ENCODE measurements at places on chromosomes 2 and 18.

GRCh38 chr2:16034151-16034974 lies 94.0 kb downstream of the MYCN start:
- DNase-seq = no peak

DNA sequence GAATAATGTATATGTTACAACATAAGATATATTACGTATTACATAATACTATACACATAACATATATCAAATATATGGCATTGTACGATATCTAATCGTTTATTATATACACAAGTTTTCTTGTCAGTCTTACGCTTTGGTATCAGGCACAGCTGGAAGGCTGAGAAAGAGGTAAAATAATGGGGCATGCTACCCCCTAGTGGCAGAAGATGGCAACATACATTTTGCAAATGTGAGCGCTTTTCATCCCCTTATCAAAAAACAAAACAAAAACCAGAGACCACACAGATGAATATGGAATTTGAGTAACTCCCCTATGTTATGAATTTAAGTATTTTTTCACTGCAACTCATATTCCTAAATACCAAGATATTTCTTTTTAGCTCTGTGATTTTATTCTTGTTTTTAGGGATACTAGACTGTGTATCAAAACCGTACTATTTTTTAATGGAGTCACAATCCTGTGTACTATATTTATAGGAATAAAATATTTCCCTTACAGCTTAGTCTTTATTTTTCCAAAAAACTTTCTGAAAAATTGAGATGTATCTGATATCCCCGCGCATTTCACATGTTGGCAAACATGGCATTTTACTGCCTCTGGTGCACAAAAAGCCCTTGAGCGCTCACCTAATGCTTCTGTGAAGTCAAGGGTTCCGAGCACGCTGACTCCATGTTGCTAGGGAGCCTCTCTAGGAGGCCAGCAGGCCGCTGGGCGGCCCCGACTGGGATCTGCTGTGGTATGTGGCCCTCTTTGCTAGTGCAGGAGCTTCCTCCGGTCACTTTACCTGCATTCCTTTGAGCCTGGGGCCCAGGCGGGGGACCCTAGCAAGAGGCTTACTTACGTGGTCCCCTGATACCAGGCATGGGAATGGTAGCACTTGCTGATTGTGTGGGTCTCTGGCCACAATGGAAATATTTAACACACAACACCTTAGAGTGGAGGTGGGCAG lies 62.5 kb downstream of the SLC4A3 start:
- peak; percentile 56 for DNase-seq

- DNase-seq = no peak
Measured at GRCh38 chr2:1995081-1995480, 250.8 kb upstream of the PXDN start.

GRCh38 chr2:55943466-55943865 lies 19.9 kb upstream of the EFEMP1 start:
- no peak for DNase-seq

- no peak for DNase-seq
Measured at GRCh38 chr2:237195396-237196120, 109.9 kb downstream of the COPS8 start.
